ENCODE measurements at places on chromosomes 11 and 22. TPM values are rescaled to one million over a fixed set of nuclear protein-coding genes. Genes with fewer than 3 reads are reported as not detected.

OR10D3 gene
- not detected for total RNA-seq

SCO2 gene
- 8.4 TPM for total RNA-seq

OR52E8 gene
- total RNA-seq = not detected

MUC5AC gene
- not detected for total RNA-seq

OR2AG2 gene
- not detected for total RNA-seq

ST13 gene
- total RNA-seq = 117 TPM

GRIA4 gene
- total RNA-seq = 26.6 TPM

PPP1R14B gene
- total RNA-seq = 300 TPM

PATE4 gene
- total RNA-seq = not detected

FLRT1 gene
- total RNA-seq = 0.26 TPM

Data from epithelial cell of alveolus of lung (primary cell).